ENCODE measurements at places on chromosomes 2 and 18.

GRCh38 chr2:236875906-236876505, 209.7 kb upstream of the COPS8 start:
- DNase-seq, result no peak

- no peak for DNase-seq
Observed at GRCh38 chr2:151918308-151918707, 90.1 kb upstream of the ARL5A start.

DNA sequence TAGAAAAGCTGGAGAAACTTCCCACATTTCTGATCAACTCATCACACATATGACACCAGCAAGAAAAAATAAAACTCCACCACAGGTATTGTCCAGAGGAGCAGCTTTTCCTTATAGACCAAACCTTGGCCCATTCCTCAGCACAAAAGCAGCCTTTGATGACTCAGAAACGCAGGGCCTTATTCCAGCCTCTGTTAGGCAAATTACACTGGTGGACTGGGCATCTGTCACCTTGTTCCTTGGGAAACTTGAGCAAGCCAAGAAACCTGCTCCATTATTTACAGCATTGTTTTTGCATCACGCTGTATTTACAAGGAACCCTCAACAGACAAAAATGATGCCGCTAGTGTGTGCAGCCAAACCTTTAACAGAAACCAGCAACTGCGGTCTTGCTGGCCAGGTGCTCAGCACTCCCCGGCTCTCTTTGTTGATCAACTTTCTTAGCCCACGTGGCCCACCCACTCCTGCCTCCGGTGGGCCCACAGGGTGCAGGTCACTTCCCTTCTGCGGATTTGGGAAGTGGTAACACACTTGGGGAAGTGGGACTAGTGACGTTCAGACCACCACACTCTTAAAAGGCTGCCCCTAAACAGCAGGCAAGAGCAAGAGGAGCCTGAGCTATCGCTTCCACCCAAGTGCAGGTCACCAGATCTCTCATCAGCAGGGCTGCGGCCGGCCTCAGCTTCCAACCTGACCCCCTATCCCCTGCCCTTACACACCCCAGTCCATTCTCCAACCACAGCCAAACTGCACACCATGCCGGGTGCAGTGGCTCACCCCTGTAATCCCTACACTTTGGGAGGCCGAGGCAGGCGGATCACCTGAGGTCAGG, 1.5 kb downstream of the AP1S3 start:
- peak; percentile 24 for DNase-seq

- DNase-seq, result no peak
Observed at GRCh38 chr2:187362151-187362550, 85.9 kb downstream of the CALCRL start.

DNA sequence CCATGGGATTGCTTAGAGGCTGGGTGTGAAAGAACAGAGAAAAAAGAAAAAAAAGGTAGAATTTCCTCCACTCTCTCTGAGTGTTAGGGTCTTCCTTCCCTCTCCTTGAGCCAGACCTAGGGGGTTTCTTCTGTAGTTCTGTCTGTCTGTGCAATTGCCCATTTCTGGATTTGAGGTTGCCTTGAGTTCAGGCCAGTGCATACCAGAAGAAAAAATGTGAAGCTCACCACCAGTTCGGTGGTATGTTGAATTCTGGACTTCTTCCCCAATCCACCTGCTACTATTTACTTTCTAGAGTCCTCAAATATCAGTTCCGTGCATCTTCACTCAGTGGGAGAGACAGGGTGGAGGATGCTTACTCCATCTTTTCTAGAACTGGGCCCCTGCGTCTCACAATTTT, 15.3 kb upstream of the SELENOI start:
- DNase-seq, result no peak

DNA sequence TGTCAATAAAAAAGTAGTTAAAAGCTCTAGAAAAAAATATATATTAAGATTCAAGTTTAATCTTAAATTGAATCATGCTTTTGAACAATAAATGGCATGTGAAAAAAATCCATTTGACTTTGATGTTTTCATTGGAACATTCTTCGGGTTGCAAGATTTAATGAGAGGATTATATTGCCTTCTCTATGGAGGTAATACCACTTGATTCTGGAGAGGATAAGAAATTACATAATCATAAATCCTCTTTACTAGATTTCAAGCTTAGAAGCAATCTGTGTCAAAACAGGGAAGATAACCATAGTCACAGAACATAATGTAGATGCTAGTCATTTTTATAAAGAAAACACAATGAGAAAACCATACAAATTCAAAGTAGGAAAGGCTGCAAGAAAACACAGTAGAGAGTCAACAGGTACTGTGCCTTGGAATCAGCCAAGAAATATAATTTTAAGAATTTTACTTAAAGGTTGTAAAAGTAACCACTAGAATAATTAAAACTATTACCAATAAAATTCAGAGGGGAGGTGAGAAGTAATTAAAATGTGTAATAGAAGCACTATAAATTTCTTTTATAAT, 18.7 kb upstream of the MAPRE2 start:
- no peak for DNase-seq

GRCh38 chr18:5980721-5981120, 85.4 kb upstream of the TMEM200C start:
- DNase-seq, result no peak

DNA sequence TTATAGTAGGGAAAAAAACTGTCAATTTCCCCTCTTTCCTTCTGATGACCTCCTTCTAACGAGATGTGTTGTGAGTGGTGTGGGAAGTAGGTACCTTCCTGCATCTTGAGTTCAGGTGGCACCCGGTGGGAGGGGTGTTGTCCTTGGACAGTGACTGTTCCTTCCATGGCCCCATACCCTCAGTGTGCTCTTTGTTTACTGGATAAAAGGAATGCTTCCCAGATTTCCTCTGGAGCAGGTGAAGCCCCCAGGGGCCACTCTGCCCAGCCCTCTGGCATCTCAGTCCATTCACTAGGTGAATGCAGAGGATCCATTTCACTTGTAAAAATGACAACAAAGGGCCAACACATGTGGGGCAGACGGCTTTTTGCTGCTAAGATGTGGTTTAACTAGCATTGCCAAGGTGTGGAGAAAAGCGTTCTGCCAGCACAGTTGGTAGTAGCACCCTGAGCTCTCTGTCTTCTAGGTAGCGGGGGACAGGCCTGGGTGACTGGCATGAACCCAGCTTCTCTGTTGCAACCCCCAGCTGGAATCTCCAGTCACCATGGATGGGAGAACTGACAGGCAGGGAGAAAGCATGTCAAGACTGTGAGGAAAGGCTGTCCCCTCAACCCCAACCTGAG, 6.9 kb downstream of the GDF7 start:
- DNase-seq, result no peak

DNA sequence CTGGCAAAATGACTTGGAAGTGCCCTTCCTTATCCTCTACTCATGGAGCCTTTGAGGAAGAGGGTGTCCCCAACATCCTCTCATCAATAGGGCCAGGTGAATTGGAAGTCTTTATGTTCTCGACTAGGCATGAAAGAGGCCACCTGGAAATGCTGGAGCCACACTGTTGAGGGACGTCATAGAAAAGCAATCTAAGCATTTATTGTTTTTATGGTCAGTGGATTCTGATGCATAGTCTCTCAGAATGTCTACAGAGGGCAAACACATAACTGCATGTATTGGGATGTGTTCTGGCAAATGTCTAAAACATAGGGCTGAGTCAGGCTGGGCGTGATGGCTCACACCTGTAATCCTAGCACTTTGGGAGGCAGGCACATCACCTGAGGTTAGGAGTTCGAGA, 246.6 kb upstream of the SP5 start:
- DNase-seq, result no peak

DNA sequence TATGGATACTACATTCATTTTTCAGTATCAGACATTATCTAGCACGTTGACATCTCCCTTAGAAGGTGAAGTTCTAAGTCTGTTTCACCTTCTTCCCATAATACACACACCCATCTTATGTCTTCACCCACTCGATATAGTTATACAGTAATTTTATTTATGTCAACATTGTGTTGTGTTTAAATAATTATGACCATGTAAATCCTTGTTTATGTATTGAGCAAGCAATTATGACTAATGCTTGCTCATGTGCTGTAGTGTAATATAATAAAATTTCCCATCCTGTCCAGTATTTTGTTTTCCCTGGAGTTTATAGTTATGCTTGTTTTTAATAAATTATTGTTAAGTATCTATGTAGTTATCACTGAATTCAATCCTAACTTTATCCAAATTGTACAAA, 163.2 kb downstream of the MTX2 start:
- no peak for DNase-seq

DNA sequence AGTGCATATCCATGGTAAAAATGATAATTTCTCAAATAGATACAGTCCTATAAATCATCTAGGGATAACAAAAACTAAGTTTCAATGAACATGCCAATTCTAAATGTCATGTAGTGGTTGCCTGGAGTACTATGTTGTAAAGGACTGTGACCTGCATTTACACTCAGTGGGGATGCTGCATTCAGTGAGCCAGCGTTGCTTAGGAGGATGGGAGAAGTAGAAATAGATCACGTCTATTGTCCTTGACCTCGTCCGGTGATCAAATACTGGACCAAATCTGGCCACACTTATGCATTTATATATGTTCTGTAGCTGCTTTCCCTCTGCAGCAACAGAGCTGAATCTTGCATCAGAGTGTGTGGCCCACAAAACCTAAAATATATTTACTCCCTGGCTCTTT, 139.0 kb upstream of the ETAA1 start:
- DNase-seq, result no peak

GRCh38 chr18:34493566-34494358, 216.3 kb upstream of the DTNA start:
- DNase-seq, result peak; percentile 83

GRCh38 chr18:21557607-21558253, 42.8 kb downstream of the ESCO1 start:
- peak; percentile 6 for DNase-seq

GRCh38 chr2:15561574-15562344, 625 bp upstream of the NBAS start:
- peak; percentile 19 for DNase-seq

DNA sequence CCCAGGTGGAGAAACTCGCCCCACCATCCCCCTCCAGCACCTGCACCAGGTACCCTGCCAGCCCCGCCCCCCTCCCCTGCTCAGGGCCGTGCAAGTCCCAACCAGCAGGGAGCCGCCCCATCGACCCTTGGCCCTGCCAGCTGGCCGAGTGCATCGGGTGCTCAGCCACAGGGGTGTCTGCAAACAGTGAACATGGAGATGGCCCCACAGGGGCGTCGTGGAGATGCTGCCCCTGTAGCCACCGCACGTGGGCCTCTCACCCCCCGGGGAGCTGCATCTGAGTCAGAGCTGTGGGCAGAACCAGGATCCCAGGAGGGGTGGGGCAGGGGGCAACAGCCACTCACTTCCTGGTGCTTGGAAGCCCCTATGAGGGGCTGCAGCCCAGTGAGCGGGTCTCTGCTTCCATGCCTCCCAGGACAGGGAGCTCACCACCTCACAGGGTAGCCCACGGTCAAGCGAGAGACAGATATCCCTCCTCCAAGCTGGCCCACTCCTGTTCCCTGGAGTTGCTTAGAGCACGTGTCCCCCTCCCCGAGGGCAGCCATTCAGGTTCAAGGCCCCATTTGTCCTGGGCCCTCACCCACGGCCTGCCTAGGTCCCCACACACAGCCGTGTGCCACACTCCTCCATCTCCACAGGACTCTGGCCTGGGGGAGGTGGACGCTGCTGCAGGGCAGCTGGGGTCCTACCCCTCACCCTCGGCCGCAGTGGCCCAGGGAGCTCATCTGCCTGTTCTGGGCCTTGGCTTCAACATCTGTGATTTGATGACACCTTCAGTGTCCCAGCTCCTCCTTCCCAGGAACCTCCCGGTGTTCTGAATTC, 1.1 kb upstream of the MAB21L4 start:
- no peak for DNase-seq

- no peak for DNase-seq
Observed at GRCh38 chr18:61079714-61080113, 253.5 kb upstream of the CDH20 start.

- peak; percentile 91 for DNase-seq
Observed at GRCh38 chr18:5630057-5630899, 86.5 kb upstream of the EPB41L3 start.

GRCh38 chr18:23684515-23685197, 4.6 kb upstream of the LAMA3 start:
- no peak for DNase-seq

DNA sequence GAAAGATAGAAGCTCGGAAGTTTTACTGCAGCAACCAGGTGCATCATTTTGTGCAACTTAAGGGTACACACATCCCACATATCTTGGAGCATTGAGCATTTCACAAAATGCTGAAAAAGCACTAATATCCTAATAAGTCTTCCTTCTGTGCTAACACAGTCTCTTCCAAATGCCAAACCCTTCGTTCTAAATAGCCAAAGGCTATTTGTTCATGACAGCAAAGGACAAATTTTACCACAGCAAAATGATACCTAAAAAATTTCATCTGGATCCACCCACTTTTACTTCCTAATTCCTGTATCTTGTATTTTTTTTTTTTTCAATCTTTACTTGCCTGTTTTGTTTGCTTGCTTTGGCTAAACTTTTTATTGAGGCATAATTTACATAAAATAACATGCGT, 435.0 kb downstream of the RND3 start:
- DNase-seq, result no peak

DNA sequence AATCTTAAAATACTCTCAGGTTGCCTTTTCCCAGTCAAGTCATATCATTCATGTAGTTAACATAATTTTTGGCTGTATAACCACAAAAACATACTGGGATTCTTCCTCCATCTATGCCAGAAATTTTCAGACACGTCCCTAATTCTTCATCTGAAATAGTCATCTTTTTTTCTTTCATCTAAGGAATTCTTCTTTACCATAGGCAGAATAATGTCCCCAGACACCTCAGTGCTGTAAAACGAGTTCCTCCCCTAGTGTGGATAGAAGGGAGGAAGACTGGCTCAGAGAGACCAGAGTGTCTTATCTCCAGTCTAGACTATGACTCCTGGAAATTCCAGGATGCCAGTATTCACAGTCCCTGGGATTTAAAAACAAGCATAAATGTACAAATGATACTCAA, 127.8 kb downstream of the MREG start:
- DNase-seq, result no peak

GRCh38 chr2:23605236-23605635, 220.3 kb downstream of the KLHL29 start:
- no peak for DNase-seq

- no peak for DNase-seq
Observed at GRCh38 chr2:111208639-111209038, 87.9 kb downstream of the BCL2L11 start.

GRCh38 chr18:23648940-23649607, 13.6 kb downstream of the ANKRD29 start:
- no peak for DNase-seq

GRCh38 chr2:219626540-219626939, 890 bp upstream of the SLC4A3 start:
- no peak for DNase-seq
